CD4-positive, alpha-beta memory T cell (primary cell): ENCODE measurements at places on chromosomes 6 and 20.
A peak's percentile ranks its signal among the peaks of the same experiment; 100 is the strongest.

- no peak for DNase-seq
Measured at GRCh38 chr6:154824076-154824475, 90.9 kb downstream of the SCAF8 start.

- DNase-seq: no peak
Measured at GRCh38 chr20:24914388-24915241, 34.5 kb upstream of the CST7 start.

DNA sequence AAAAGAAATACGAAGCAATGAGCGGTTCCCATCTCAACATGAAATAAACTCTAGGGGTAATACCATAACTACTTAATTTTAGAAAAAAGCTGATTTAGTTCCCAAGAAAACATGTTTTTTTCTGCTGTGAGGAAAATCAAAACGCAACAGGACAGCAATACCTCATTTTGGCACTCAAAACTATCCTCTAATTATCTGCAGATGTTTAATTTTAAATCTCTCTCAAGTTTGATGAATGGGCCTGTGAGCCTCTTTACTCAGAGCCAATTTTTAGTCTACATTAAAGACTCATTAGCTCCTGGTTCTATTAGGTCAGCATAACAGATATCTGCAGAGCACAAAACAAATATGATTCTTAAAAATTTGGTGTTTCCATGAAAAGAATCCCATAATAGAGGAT, 28.1 kb downstream of the RNF24 start:
- DNase-seq: no peak

DNA sequence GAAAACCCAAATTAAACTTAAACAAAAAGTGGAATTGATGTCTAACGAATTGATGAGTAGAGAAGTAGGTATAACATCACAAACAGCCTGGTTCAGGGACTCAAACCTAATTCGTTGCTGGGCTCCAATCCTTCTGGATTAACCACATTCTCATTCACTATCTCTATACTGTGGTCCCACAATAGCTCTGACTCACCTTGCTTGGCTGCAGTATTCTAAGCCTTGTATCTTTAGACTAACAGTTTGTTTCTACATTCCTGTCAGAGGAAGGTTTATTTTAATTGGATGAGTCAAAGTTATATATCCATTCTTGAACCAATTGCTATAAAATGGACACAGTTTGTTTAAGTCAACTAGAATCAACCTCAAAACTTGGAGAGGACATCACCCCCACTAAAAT, 530.5 kb upstream of the PTCHD4 start:
- DNase-seq: no peak

GRCh38 chr6:27582928-27583725, 110.2 kb upstream of the ZNF184 start:
- DNase-seq: no peak

DNA sequence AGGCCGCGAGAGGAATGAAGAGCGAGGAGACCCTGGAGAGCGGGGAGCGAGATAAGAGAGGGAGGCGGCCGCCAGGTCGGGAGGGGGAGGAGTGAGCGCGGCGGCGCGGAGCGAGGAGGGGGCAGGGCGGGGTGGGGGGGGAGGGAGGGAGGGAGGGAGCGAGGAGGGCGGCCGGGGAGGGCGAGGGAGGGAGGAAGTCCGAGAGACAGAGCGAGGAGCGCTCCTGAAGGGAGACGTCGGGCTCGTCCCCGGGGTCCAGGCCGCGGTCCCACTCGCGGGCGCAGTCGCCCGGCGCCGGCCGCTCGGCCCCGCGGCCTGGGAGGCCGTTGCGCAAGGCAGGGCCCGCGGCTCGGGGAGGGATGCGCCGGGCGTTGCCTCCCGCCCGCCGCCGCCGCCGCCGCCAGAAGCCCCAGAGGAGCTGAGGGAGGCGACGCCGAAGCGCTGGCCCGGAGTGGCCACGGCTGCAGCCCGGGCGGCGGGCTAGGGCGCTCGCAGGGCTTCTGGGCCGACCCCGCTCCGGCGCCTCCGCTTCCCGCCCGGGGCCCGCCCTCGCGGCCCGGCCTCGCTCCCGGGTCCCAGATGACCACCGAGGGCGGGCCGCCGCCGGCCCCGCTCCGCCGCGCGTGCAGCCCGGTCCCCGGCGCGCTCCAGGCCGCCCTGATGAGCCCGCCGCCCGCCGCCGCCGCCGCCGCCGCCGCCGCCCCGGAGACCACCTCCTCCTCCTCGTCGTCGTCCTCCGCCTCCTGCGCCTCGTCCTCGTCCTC, at the start of gene FOXF2:
FOXF2 (plus strand) TSS at position 208 of the 764 bp plus-strand sequence; CDS start at position 580, 372 bp downstream.
- no peak for DNase-seq

- DNase-seq: no peak
Measured at GRCh38 chr20:52552181-52552872, 360.7 kb upstream of the ZFP64 start.

DNA sequence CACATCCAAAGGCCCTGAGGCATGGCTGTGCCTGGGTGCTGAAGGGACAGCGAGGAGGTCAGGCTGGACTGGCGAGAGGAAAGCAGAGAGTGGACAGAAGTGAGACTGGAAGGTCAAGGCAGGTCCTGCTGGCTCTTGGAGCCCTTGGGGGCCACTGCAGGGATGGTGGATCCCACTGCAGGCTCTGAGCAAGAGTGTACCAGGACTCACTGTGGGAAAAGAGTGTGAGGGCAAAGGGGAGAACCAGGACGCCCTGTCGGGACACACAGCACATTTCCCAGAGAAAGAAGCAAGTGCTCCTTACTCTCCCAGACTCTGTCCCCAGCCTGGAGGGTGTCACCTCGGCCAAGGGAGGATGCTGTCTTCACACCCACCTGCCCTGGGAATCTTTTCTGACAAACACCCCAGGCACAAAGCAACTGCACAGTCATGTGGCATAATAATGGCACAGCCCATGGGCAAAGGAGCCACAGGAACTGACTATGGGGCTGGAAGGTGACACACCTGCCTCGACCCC, 172.3 kb upstream of the CST7 start:
- no peak for DNase-seq

DNA sequence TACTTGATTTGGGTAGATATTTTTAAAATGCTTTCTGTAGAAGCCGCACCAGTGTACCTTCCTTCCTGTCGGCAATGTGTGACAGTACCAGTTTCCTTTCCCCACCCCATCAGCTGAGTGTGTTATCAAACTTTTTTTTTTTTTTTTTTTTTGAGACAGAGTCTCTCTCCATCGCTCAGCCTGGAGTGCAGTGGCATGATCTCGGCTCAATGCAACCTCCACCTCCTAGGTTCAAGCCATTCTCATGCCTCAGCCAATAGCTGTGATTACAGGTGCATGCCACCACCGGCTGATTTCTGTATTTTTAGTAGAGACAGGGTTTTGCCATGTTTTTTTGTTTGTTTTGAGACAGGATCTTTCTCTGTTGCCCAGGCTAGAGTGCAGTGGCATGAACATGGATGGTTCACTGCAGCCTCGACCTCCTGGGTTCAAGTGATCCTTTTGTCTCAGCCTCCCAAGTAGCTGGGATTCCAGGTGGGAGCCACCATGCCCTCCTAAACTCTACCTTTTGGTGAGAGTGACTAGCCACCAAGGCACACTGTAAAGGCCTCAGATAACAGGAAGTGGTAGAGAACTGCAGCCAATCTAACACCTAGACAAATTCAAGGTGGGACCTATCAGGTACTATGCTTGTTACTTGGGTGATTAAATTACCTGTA, 26.5 kb upstream of the ZBTB22 start:
- peak; percentile 88 for DNase-seq

DNA sequence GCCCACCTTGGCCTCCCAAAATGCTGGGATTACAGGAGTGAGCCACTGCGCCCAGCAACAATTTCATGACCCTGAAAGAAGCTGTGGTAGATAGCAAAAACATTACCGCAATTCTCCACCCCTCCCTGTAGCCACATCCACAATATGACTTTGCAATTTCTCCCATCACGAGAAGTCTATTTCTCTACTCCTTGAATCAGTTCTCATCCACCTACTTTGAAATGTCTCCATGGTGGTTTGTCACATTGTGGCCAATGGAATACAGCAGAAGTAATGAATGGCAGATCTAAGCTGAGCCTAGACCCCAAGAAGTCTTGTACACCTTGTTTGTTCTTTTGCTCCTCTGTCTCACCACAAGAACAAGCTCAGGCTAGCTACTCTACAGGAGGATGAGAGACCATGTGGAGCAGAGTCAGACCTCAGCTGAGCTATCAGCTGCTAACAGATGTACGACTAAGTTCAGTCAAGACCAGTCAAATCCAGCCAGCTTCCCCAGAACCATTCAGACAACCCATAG, 6.3 kb downstream of the OXT start:
- DNase-seq: no peak

GRCh38 chr6:37323580-37323979, 30.2 kb upstream of the RNF8 start:
- DNase-seq: no peak

DNA sequence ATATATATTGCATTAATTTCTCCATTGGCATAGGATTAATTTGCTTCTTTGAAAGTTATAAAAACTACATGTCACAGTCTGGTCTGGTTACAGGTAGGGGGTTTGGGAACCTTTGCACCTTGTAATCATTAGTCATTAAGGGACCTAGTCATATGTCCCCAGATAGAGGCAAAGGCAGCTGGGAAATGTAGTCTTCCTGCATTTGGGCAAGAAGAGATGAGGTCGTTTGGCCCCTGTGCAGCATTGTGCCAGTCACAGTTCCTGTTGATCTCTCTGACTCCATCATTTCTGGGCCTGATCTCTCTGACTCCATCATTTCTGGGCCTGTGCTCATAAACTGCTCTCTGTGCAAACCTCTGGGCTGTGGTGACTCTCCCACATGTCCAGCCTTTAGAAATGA, 73.2 kb downstream of the BCKDHB start:
- no peak for DNase-seq
